ENCODE measurements at places on chromosomes 7 and 10.

DNA sequence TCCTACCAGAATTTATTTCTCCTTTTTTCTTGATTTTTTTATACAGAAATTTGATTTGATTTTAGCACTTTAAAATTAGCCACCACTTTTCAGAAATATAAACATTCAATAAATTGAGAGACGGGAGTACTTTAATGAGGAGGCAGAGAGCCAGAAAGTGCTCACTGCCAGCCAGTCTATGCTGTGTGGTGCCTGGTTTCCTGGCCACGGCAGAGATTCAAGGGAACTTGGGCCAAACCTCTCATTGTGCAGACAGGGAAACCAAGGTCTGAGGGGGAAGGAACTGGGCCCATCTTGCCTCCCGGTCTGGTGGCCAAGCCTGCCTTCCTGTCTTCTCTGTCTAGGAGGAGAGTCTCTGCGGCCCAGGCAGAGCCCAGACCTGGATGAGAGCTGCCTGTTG is 25.9 kb downstream of the ADAMTS14 start:
- no peak for DNase-seq

- DNase-seq = no peak
Measured at GRCh38 chr7:90900628-90901356, 304.7 kb downstream of the CDK14 start.

- no peak for DNase-seq
Measured at GRCh38 chr10:128871671-128872231, 595.3 kb upstream of the MGMT start.

DNA sequence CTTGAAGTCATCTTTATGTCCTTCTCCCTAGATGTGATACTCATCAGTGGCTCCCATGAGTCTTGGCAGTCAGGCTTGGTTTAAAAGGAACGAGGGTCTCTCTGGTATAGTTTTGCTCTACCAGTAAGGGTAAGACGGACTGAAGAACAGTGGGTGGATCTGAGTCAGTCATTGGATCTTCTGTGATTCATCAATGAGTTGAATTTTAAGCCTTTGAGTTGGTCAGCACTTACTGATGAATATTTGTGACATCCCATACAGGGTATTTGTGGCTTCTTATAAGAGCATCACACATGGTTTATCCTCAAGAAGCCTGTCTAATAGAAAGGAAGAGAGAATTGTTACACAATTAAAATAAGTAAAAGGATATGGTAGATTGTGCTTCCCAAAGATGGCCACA is 87.3 kb upstream of the NAMPT start:
- no peak for DNase-seq

- DNase-seq = no peak
Measured at GRCh38 chr10:109875828-109876821, 47.2 kb downstream of the XPNPEP1 start.

DNA sequence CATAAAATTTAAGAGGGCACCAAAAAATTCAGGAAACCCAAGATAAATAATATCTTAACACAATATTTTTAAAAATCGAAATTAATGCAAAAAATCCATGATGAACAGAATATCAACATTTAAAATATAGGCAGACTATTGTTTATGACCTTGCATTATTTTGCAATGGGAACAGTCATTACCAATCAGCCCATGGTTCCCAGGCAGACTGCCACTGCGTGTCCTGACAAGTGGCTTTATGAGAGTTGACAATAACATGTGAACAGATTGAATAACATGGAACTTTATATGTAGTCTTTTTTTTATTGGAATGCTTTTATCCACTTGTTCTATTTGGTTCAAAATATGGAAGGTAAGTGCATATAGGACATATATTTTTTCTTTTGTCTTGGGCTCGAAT is 3.1 kb upstream of the AVPI1 start:
- DNase-seq = no peak

- DNase-seq = no peak
Measured at GRCh38 chr7:88090671-88091070, 129.2 kb downstream of the SRI start.

- no peak for DNase-seq
Measured at GRCh38 chr10:119625570-119626280, 25.5 kb upstream of the BAG3 start.

GRCh38 chr7:43391518-43391917 is 191.4 kb upstream of the STK17A start:
- no peak for DNase-seq

GRCh38 chr7:152403726-152404125 is 32.1 kb downstream of the KMT2C start:
- no peak for DNase-seq

DNA sequence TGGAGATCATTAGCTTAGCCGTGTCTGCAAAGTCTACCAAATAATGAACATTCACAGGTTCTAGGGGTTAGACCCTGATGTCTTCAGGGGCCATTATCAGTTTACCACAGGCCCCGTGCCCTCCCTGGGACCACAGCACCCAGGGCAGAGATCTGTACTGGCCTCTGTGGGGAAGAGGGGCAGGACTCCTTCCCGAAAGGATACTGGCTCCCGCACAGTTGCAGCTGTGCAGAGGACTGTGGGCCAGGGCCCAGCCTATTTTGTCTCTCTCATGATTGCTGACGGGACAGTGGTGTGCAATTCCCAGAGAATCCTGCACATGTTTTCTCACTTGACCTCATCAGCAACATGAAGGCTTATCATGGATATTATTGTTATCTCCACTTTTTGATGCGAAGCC is 243.9 kb downstream of the GLRX3 start:
- DNase-seq = no peak

DNA sequence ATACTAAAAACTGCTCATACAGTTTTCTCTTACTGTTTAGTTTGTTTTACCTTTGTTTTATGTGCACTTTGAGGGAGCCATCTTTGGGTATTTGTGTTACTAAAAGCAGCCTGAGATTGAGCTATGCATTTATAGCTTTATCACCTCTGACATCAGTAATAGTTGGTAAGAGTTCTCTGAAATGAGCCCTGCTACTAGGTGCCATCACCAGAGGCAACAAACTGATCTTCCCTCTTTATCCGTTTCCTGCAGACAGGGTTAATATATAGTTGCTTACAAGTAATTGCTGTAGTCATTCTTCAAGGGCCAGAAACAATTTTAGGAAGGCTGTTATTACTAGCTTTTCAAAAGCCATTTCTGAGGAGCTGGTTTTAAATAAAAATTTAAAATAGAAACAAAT is 49.1 kb downstream of the KIF20B start:
- DNase-seq = no peak

GRCh38 chr7:28958235-28958979 is at the start of gene TRIL:
TRIL (minus strand) TSS chr7:28958330; CDS start chr7:28958046, 284 bp downstream.
- DNase-seq = no peak

DNA sequence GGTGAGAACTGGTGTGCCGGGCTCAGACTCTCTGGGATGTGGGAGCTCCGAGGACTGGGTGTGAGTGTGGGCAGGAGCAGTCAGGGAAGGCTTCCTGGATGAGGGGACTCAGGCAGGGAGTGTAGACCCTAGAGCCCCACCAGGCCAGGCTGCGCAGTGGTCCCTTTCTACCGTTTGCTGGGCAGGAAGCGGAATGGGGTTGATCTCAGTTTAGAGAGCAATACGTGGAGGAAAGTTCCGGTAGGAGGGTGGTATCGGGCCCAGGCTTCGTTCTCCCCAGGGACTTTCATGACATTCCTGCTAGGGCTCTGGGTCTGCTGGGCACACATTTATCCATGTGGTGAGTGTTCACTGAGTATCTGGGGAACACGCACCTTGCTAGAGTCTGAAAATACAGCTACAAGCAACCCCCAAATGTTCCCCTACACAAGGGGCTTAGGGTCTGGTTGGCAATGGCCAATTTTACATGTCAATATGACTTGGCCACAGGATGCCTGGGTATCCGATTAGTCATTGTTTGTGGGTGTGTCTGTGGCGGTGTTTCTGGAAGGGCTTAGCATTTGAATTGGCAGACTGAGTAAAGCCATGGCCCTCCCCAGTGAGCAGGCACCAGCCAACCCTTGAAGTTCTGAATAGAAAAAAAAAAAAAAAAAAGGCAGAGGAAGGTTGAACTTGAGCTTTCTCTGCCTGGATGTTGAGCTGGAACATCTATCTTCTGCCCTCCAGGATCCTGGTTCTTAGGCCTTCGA is 20.8 kb downstream of the GHRHR start:
- DNase-seq = no peak

DNA sequence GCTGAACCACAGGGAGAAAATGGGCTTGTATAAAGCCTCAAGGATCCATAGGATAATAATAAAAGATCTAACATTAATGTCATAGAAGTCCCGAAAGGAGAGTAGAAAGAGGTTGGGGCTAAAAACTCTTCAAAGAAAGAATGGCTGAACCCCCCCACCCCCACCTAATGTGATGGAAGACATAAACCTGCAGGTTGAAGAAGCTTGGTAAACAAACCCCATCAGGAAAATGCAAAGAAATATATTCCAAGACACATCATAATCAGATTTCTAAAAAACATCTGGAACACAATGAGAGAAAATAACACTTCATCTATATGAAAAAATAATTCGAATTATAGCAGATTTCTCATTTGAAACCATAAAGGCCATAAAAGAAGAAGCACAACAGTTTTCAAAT is 105.6 kb upstream of the BAIAP2L1 start:
- DNase-seq = no peak

DNA sequence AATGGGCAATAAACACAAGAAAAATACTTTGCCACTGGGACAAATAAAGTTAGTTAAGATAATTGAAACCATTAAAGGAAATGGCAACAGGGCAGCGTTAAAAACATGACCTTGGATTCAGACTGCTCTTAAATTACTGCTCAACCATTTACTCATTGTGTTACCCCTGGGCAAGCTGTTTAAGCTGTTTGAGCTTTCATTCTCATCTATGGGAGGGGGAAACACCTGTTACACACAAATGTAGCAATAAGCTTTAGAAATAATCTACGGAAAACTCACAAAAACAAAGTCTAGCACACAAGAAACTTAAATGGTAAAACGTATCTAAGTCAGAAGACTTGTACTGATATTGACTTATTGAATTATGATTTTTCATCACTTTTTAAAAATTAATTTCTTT is 137.1 kb downstream of the KMT2E start:
- no peak for DNase-seq

- no peak for DNase-seq
Measured at GRCh38 chr10:11024596-11024995, 6.9 kb downstream of the CELF2 start.

All from NCI-H1105 treated with DMSO at 0.1 percent for 48 hours (cell line).